ENCODE measurements at places on chromosomes 3 and 15.

GRCh38 chr15:52010633-52011595 is 8.1 kb upstream of the MAPK6 start:
- DNase-seq = no peak

DNA sequence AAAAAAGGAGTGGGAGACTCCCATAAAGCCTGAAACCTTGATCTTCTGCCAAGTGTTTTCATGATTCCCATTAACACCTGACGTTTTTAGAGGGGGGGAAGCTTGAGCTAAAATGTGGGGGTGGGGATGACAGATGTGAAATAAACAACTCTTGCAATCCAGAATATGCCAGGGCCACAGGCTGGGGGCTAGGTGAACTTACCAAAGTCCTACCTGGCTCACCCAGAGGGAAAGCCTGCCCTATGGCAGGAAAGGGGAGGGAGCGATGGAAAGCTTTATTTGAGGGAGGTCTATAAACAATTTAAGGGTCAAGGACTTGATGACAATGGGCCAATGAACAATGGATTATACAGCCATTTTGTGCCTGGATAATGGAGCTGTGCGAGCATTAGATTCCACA is 108.3 kb downstream of the LRIG1 start:
- DNase-seq = no peak

DNA sequence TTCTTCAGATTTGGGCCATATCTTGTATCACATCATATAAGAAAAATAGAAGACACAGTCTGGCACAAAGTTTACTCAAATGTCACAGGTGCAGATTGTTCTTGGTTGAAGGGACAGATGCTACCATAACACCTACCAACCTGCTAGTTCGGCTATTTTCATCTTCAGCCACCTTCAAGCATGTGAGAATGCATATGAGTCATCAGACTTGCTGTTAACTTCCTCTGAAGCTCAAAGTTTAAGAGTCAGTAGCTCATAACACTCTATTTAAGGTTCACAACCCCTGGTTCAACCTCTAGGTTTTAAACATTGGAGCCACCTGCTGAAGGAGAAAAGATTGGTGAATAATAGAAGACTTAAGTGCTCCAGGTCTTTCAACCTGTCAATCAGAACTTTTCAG is 522.8 kb downstream of the NLGN1 start:
- DNase-seq = no peak

- DNase-seq = no peak
These were observed 9.0 kb downstream of the PDHB start for GRCh38 chr3:58424613-58425012.

DNA sequence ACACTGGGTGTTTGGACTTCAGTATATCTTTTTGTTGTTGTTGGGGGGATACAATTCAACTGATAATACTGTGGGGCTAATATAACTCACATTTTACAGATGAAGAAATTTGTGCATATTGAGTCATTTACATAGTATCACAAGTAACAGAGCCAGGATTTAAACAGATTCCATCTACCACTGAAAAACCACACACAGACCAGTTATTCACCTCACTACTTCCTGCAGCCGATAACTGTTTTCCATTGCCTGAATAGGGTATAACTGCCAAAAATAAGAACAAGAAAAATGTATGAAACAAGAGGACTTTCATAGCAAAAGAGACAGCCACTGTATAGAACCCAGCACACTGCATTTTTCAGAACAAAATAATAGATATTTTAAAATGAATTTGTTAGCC is 215.8 kb upstream of the CNTN6 start:
- no peak for DNase-seq

Data from neural crest cell (in vitro differentiated cells).